H7 (cell line): ENCODE measurements at places on chromosomes 2 and 18. TPM values are rescaled to one million over a fixed set of nuclear protein-coding genes. Genes with fewer than 3 reads are reported as not detected.

DUSP28 gene
- 2.4 and 2.5 TPM in 2 replicates for total RNA-seq

DNA sequence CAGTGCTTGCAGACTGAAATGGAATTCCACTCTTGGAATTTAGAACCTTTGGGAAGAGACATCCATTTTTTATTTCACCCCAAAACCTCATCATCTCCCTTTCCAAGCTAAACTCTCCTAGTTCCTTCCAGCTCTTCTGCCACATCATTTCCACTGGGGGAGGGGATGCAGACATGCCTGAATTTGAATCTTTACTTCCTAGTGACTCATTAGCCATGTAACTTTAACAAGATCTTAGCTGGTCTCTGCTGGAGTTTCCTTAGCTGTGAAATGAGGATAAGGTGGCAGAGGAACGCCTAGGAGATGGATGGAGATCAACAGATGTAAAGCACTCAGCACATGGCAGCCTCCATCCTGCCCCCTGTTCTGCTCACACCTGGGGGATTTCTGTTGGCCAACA is 266.8 kb downstream of the EN1 start:
- DNase-seq = no peak

KCNJ13 gene
- not detected in 2 replicates for total RNA-seq

GRCh38 chr2:28638102-28638501 is 113.5 kb upstream of the PPP1CB start:
- DNase-seq = no peak

GRCh38 chr2:70807828-70808118 is 12.6 kb downstream of the CLEC4F start:
- no peak for DNase-seq

- DNase-seq = no peak
Measured at GRCh38 chr2:12047761-12048160, 301.3 kb downstream of the LPIN1 start.

DNA sequence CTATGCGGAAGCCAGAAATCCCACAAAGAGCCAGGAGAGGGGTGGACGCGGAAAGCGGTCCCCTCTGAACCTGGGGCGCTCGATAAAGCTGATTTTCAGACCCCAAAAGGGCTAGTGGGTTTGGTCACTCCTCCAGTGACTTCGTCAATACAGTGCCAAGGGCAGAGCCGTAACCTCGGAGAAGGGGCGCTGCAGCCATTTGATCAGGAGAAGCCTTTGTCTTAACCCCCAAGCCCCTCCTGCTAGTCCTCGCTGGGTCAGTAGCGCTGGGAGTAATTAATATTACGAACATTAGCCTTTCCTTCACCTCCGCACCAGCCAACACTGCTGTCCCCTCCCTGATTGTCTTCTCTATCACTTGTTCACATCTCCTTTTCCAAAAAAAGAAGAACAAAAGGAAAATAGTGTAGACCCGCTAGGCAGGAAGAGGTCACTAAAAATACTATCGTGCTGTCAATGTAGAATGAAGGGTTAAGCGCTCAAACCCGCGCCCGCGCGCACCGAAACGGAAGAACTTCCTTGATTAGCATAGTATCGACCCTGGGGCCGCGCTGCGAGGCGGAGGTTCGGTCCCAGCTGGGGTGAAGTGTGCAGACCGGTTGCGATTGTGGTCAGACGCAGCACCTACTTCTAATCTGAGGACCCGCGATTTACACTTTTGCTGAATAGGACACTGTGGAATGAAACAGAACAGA is 63.2 kb upstream of the MAPRE2 start:
- peak; percentile 25 for DNase-seq

RBFA gene
- total RNA-seq = 37.2 and 45.2 TPM in 2 replicates

GRCh38 chr18:6004119-6004518 is 108.8 kb upstream of the TMEM200C start:
- DNase-seq = no peak

CDH2 gene
- total RNA-seq = 101 and 106 TPM in 2 replicates

GRCh38 chr2:224538561-224539138 is 46.5 kb downstream of the CUL3 start:
- no peak for DNase-seq

TANK gene
- total RNA-seq = 17.8 and 22.7 TPM in 2 replicates

DNA sequence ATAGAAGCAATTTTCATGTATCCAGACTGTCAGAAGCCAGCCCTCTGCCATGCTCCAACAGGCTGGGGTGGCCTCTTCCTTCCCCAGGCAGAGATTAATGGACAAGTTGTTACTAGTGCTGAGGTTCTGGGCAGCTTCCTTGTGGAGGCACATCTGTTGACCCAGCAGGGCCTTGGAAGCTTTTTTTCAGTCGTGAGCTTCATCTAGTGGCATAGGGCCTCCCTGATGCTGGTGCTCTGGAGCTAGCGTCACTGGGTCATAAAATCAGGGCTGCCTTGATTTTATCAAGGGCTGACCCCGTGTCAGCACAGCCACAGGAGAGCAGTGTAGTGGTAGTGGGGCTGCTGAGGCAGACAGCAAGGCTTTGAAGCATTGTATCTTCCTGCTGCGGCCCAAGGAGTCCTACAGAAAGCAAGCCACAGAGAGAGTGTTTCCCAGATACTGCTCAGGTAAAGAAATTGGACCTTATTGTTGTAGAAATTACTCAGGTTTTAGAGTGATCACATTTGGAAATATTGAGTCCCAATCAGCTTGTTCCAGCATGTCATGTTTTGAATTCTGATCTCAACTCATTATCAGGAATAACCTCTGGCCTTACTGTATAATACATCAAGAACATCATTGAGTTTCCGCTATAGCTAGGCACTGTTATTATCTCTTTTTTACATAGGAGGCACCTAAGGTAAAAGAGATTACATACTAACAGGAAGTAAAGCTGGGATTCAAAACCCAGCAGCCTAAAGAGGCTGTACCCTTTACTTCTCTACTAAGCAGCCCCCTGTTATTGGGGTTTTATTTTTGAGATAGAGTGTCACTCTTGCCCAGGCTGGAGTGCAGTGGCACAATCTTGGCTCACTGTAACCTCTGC is 92.3 kb upstream of the ALPP start:
- DNase-seq = no peak
